RKO (cell line): ENCODE measurements at places on chromosomes 7 and 10.

- DNase-seq: no peak
These were observed 56.7 kb downstream of the BMPR1A start for GRCh38 chr10:86813101-86813500.

GRCh38 chr7:107210400-107210799 lies 41.6 kb downstream of the HBP1 start:
- DNase-seq: no peak

DNA sequence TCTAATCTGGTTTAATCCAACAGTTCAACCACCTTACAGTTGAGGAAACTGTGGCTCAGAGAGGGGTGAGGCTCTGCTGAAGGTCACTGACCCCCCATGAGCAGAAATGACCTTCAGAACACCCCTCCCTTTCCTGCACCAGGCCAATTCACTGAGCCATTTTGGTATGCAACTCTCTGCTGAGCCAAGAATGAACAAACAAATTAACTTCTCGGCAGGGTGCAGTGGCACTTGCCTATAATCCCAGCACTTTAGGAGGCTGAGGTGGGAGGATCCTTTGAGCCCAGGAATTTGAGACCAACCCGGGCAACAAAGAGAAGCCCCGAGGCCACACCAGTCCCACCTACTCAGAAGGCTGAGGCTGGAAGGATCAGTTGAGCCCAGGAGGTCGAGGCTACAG lies 29.8 kb downstream of the PDGFA start:
- DNase-seq: no peak

GRCh38 chr7:11281953-11282352 lies 308.3 kb downstream of the PHF14 start:
- DNase-seq: no peak

DNA sequence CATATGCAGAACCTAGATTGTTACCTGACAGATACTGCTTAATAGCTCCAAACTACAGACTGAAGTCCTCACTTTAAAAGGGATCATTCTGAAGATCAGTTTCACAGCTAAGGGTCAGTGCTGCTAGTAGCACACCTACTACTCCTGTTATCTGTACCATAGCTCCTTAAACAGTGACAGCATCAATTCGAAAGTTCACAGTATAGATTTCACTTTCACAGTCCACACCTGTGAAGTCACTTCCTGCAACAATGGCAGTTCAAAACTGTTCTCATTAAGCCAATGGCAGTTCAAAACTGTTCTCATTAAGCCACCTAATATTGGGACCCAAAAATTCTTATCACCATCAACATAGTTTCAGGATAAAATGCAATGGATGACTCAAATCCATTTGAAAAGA lies 10.7 kb upstream of the FHIP2A start:
- no peak for DNase-seq

- no peak for DNase-seq
These were observed 2.4 kb upstream of the WDFY4 start for GRCh38 chr10:48682265-48682664.

- no peak for DNase-seq
These were observed 109.1 kb upstream of the TNS3 start for GRCh38 chr7:47690902-47691558.

- DNase-seq: no peak
These were observed 14.9 kb downstream of the ARHGAP19 start for GRCh38 chr10:97277551-97277950.

GRCh38 chr7:137898839-137899721 lies 52.3 kb upstream of the DGKI start:
- DNase-seq: peak; percentile 82

GRCh38 chr7:73829921-73830680 lies 695 bp upstream of the CLDN4 start:
- no peak for DNase-seq

GRCh38 chr10:3330663-3331062 lies 158.1 kb upstream of the PITRM1 start:
- no peak for DNase-seq

DNA sequence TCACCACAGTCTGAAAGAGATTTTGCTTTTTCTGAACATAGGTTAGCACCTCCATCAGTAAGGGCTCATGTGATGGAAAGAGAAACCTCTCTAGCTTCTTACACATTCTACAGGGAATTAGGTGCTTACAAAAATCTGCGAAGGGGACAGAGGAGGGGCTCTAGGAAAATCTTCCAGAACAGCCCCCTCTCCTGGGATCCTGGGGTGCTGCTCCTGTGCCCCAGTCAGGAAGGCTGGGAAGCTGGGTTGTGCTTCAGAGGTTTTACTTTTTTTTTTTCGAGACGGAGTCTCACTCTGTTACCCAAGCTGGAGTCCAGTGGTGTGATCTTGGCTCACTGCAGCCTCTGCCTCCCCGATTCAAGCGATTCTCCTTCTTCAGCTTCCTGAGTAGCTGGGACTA lies 7.5 kb upstream of the FAM171A1 start:
- DNase-seq: no peak

GRCh38 chr10:99815621-99816020 lies 33.2 kb downstream of the ABCC2 start:
- peak; percentile 6 for DNase-seq

GRCh38 chr10:127405221-127405620 lies 143.9 kb upstream of the NPS start:
- no peak for DNase-seq

DNA sequence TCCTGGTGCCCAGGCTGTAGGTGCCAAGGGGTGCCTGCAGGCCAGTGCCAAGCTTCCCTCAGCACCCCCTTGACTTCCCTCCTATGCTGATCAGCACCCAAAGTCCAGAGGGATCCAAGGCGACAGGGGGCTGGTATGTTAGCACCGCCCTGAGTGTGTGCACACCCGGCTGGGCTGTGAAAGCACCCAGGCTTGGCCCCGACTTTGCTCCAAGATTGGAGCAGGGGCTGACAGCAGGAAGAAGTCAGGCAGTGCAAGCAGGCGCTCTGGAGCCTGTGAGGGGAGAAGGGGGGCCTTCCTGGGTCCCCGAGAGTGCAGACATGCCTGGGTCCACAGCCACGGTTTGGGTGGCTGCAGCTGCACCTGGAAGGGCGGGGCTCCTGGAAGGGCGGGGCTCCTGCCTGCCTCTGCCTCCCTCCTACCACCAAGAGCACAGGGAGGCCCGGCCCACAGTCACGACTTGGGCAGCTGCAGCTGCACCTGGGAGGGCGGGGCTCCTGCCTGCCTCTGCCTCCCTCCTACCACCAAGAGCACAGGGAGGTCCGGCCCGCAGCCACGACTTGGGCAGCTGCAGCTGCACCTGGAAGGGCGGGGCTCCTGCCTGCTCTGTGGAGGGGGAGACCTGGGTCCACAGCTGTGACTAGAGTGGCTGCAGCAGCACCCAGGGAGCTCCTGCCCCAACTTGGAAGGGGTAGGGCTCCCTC lies 30.2 kb upstream of the ZMYND11 start:
- DNase-seq: no peak

GRCh38 chr7:41328131-41328530 lies 374.8 kb downstream of the INHBA start:
- DNase-seq: no peak

- DNase-seq: no peak
These were observed 8.7 kb downstream of the PDSS1 start for GRCh38 chr10:26706206-26706605.

DNA sequence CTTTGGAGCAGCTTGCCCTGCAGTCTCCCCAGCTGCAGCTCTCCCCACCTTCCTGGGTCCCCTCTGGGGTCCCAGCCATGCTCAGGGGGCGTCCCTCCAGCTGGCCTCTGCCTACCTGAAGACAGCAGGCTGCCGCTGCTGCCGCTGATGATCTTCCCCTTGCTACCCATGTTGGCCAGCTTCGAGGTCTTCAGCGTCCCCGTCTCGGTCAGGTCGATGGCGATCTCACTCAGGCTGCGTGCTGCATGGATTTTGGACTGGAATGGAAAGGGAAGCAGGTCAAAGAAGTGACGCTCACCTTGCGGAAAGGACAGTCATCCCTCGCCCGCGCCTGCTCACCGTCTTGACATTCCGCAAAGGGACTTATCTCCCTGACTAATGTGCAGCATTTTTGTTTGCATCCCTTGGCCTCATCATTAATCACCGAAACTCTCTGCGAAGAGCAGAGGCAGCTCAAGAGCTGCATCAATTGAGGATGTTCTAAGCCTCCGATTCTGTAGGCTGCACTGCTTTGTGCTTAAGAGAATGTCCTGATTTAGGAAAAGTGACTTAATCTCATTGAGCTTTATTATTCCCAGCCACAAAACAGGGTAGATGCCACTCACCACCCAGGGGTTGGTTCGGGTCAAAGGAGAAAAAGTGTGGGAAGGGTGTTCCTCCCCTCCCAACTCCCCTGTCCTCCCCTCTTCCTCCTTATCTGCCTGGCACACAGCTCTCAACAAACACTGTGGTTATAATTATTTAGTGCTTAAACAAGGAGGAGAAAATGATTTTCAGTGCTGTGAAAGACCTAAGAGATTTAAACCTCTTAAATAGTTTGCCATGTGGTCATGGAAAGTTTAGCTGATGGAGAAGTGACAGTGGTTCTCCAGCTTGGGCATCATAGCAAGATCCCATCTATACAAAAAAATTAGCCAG lies 107.3 kb downstream of the PRPF18 start:
- DNase-seq: no peak

DNA sequence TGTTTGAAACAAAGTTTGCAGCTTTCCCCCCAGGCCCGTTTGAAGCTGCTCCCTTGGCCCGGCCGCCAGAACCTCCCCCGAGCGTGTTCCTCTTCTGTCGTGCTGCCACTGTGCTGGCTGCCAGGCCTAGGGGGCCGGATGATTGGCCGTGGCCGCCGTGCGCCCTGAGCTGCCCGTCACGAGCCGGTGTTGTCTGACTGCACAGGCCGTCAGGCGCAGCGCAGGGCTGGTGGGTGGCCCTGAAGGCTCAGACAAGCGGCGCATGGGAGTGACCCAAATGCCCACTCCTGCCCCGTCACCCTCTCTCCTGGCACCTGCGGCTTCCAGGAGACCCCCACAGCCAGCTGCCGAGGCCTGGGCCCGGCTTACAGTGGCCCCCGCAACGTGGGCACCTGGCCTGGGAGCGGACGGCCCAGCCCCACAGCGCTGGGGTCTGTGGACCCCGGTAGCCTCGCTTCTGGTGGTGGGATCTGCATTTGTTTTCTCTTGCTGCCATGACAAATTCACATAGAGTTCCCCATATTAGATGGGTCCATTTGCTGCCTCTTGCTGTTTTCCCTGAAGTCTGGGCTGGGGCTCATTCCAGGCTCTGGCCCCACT lies 13.1 kb downstream of the JAKMIP3 start:
- no peak for DNase-seq

GRCh38 chr7:47132471-47132870 lies 449.4 kb downstream of the TNS3 start:
- DNase-seq: no peak

DNA sequence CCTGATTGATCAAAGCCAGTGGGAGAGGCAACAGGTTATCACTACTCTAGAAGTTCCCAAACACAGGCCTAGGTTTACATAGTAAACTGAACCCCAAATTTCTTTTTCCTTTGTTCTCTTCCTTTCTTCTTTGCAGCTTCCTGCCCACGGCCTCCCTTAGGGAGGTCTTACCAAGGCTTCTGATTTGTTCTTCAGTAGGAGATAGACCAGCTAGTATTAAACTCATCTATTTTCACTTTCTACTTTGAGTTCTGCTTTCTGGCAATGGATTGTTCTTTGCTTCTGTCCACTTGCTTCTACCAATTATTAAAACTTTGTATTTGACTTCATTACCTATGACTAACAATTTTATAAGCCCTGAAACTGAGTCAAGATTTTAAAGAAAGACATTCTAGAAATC lies 251.2 kb upstream of the FZD1 start:
- DNase-seq: no peak

- no peak for DNase-seq
These were observed 251.0 kb downstream of the DYNC1I1 start for GRCh38 chr7:96023387-96023786.

DNA sequence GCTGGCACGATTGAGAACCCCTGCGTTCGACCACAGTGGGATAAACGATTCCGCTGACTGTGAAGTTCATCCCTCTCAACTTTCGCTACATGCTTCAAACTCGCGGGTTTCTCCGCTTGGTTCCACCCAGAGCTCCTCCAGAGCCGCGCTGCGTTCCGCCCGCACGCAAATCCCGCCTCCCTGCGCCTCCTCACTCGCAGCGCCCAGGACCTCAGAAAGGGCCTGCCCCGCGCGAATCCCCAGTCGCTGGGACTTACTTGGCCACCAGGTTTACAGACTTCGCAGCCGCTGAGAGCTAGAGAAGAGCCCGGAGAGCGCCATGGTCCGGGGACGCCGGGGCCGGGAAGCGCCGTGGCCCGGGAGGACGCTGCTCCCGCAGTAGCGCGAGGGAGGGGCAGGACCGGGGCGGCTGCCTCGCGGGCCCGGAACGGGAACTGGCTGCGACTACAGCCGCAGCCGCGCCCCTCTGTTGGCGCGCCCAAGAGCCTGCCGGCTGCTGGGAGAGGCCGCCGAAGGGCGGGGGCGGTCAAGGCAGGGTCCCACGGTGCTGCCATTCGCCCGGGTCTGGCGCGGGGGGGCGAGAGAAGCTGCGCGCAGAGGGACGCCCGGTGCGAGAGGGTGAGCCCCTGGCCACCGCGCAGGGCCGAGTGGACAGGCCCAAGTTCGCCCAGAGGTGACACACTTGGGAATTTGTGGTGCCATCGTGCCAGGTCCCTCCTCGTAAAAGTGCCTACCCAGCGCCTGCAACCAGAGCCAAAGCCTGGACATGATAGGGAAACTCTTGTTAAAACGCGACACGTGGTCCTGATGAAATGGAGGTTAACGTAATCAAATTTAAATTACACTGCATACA lies at the start of gene NOD1:
NOD1 (minus strand) TSS at position 436 of the 853 bp plus-strand sequence. CDS start 21,863 bp downstream, outside the sequence.
- DNase-seq: peak; percentile 81

- DNase-seq: no peak
These were observed 1.4 kb upstream of the SLC25A28 start for GRCh38 chr10:99621454-99622251.

DNA sequence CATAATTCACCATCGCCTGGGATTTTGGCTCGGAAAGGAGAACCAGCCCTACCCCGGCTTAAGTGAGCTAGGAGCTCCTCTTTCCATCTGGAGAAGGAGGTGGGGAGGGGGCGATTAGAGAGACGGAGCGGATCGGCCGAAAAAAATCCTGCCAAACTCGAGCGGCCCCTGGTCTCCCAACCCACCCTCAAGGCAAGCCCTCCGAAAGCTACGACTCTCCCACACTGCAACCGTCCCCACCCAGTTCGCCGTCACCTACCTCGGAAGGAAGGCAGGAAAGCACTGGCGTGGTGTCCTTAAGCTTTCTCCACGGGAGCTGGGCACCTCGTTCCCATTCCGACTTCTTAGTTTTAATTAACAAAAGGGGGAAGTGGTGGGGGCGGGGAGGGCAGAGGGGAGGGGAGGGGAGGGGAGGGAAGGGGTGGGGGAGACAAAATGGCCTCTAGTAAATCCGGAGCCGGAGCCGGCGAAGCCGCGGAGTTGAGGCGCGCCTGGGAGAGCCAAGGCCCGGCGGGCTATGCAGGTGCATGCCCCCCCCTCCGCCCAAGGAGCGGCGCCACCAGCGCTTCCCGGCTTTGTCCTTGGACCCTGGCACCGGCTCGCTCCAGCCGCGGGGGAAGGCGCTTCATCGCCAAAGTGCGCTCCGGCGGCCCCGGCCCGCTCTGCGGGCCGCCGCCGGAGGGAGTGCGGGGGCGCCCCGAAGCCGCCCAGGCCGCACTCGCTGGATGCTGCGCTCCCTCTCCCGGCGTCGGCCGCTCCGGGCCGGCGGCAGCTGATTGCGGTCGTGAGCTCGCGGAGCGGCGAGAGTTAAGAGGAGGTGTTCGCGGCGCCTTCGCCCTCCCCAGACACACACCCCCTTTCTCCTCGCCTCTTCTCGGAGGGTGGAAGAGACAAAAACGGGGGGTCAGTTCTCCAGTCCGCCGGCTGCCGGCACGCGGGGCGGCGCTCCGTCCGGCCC lies at the start of gene LRRC4:
LRRC4 (minus strand) TSS at position 784 of the 958 bp plus-strand sequence. CDS start 797 bp downstream, outside the sequence.
- DNase-seq: no peak
